Central memory CD8-positive, alpha-beta T cell (primary cell): ENCODE measurements at places on chromosomes 6 and 20.

DNA sequence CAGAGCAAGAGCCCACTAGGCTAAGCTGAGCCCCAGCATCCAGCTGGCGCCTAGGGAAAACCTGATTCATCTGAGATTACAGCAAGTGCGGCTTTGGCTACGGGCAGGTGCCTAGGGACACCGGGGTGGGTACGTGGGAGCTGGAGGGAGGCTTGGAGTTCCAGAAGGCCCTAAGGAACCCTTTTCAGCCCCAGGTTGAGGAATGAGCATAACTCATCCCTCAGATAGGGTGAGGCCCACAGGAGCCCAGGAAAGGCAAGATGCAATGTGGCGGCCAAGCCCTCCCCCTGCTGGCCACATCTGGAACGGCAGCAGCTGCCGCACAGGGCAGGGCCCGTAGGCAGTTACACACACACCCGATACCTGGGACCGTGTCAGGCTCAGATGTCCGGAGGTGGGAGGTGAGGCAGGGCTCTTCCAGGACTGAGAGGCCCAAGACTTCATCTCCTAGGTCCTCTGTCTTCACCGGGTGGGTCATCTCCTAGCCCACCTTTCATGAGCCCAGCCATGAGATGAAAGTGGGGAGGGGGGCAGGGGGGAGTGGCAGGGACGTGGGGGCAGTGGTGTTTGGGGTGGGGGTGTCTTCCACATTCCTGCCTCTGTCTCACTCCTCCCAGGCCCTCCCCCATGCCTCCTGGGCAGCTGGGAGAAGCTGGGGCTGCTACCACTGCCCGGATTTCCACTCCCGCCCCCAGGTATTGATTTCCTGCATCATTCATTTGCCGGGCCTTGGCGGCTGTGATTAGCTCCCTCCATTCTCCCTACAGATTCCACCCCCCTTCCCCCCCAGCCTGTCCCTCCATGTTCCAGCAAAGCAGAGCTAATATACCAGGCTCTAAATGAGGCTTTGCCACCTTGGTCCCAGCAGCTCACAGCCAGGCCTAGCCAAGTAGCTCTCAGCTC, 5.5 kb downstream of the MDGA1 start:
- H3K27ac ChIP-seq = no peak overlapping the region
- peaks cover 10% of the 10 kb centered on the region for H3K36me3 ChIP-seq
- DNase-seq = peak; percentile 77
- H3K4me1 ChIP-seq = peaks cover 28% of the 10 kb centered on the region
- no peak overlapping the region for H3K4me3 ChIP-seq

- H3K4me3 ChIP-seq = no peak overlapping the region
- H3K27me3 ChIP-seq = peaks cover 40% of the 10 kb centered on the region
- no peak overlapping the region for H3K27ac ChIP-seq
- no peaks in the 10 kb centered on the region for H3K36me3 ChIP-seq
- DNase-seq = no peak
- H3K4me1 ChIP-seq = no peaks in the 10 kb centered on the region
These were observed 238.4 kb downstream of the LY86 start for GRCh38 chr6:6826961-6827360.

DNA sequence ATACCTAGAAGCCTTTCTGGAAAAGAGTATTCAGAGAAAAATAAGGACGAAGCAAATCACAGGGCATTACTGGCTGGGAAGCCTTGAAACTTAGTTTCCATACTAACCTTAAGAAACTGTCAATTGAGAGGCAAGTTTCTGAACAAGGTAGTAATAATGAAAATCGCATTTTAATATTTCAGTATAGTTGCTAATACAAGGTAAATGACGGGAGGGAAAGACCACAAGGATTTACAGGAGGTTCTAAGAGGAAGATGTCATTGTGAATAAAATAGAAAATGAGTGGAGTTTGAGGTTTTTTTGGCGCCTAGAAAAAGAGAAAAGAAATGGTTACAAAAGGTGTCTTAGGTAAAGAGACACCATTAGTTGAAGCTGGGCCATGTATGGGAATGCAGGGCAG, 53.9 kb upstream of the AIG1 start:
- H3K36me3 ChIP-seq = peaks cover 2% of the 10 kb centered on the region
- no peaks in the 10 kb centered on the region for H3K4me1 ChIP-seq
- peaks cover 9% of the 10 kb centered on the region for H3K27me3 ChIP-seq
- H3K27ac ChIP-seq = no peak overlapping the region
- no peak overlapping the region for H3K4me3 ChIP-seq

DNA sequence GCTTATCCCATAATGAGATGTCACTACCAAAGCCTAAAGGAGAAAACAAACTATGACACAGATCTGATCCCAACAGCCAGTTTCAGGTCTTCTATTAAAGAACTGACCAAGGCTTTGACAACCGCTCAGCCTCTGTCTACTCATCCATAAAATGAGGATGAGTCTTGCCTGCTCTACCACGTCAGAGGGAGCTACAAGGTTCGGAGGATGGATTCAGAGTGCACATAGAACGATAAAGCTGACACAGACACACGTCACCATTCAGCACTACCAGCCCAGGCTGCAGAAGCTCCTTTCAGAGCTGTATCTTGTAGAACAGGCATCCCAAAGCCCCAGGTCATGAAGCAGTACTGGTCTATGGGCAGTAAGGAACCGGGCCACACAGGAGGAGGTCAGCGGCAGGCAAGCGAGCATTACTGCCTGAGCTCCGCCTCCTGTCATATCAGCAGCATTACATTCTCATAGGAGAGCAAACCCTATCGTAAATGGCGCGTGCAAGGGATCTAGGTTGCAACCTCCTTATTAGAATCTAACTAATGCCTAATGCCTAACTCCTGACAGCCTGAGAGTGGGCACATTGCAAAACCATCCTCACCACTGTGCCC, 25.1 kb downstream of the KIF16B start:
- H3K36me3 ChIP-seq = peaks cover 2% of the 10 kb centered on the region
- DNase-seq = no peak
- no peak overlapping the region for H3K4me3 ChIP-seq
- peaks cover 6% of the 10 kb centered on the region for H3K4me1 ChIP-seq

DNA sequence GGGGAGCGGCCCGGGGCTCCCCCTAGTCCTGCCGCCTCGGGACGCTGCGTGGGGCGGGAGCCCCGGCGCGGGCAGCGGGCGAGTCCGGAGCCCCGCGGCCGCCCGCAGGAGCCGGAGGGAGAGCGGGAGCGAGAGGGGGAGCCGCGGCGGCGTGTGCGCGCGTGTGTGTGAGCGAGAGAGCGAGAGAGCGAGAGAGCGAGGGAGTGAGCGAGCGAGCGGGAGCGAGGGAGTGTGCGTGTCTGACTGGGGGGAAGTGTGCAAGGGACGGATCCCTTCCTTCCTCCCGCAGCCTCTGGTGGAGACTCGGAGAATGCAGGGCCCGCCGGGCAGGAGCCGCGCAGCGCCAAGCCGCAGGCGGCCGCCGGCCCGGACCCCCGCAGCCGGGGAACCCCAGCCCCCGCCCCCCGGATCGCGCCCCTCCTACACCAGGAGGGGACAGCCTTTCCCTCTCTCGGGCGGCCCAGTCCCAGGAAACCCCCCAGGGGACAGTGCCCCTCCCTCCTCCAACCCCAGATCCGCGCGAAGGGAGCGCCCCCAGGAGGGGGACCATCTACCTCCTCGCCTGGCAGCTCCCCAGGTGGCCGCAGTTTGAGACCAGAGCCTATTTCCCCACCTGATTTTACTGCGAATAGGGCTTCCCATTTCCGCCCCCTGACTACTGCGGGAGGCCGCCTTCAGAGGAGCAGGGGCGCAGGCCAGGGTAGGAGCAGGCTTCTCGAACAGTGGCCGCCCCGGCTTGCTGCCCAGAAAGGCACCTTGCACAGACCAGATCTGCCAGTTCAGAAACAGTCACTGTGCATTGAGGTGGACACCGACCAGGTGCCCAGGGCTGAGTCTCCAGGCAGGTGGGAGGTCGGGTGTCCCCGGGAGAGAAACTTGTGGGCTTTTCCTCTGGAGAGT, at the start of gene CDH22:
TSS of gene CDH22 (minus strand) at position 241 of the 900 bp plus-strand sequence. CDS start 57,204 bp downstream, outside the sequence.
- peaks cover 13% of the 10 kb centered on the region for H3K4me1 ChIP-seq
- peaks cover 2% of the 10 kb centered on the region for H3K36me3 ChIP-seq
- H3K27ac ChIP-seq = no peak within 1 kb of the TSS
- no peak for DNase-seq
- peak within 1 kb of the TSS; percentile 55 for H3K4me3 ChIP-seq

DNA sequence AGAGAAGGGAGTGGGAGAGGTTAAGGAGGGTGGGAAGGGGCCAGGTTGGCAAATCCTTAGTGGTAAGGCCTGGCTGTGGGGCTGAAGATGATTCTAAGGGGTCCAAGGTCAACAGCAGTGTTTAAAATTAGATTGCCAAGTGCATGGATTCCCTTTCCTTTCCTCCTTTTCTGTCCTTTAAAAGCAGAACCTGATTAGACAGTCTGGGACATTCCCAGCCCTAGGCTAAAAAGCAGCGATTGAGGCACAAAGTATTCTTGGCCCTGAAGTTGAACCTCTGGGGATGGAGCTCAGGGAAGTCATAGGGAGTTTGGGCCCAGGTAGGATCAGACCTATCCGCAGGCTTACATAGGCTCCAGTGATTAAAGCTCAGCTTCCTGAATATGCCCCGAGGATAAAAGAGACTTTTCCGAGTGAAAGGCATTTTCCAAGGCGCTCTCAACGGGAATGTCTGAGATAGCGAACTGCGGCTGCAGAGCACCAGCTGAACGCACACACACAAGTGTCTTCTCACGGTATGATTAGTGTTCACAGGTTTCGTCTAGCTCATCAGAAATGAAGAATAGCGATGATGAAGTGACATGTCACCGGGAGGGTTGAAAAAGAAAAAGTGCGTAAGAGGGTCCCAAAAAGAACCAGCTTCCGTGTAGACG, 787 bp upstream of the CARMIL1 start:
- H3K4me1 ChIP-seq = peaks cover 36% of the 10 kb centered on the region
- H3K27me3 ChIP-seq = peaks cover 16% of the 10 kb centered on the region
- DNase-seq = no peak
- H3K36me3 ChIP-seq = peaks cover 8% of the 10 kb centered on the region
- H3K27ac ChIP-seq = peak overlapping the region; percentile 19

GRCh38 chr6:34696189-34696738, 303 bp downstream of the ILRUN start:
- peak overlapping the region; percentile 95 for H3K4me3 ChIP-seq
- H3K36me3 ChIP-seq = peaks cover 11% of the 10 kb centered on the region
- no peaks in the 10 kb centered on the region for H3K27me3 ChIP-seq

- H3K4me1 ChIP-seq = peaks cover 8% of the 10 kb centered on the region
- no peak overlapping the region for H3K4me3 ChIP-seq
- no peak overlapping the region for H3K27ac ChIP-seq
These were observed 110.1 kb downstream of the NRN1 start for GRCh38 chr6:5896476-5897200.

DNA sequence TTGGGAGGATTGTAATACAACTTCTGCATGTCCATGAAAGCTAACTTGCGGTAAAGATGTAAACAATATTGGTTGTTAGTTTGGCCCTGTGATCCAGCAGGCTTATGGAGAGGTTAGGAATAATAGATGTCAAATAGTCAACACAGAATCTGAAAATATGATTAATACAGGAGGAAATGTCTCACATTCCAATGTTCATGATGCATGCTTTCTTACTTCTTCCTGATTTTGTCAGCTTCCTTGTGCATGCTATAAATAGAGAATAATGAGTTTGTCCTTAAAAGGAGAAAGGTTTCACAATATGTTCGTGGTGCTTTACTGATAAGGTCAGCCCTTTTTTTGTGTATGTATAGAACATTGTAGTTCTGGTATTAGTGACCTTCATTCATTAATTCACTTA, 136.7 kb downstream of the MMUT start:
- H3K27ac ChIP-seq = no peak overlapping the region
- H3K4me1 ChIP-seq = no peaks in the 10 kb centered on the region
- no peaks in the 10 kb centered on the region for H3K27me3 ChIP-seq
- no peaks in the 10 kb centered on the region for H3K36me3 ChIP-seq
- no peak overlapping the region for H3K4me3 ChIP-seq
- DNase-seq = no peak

DNA sequence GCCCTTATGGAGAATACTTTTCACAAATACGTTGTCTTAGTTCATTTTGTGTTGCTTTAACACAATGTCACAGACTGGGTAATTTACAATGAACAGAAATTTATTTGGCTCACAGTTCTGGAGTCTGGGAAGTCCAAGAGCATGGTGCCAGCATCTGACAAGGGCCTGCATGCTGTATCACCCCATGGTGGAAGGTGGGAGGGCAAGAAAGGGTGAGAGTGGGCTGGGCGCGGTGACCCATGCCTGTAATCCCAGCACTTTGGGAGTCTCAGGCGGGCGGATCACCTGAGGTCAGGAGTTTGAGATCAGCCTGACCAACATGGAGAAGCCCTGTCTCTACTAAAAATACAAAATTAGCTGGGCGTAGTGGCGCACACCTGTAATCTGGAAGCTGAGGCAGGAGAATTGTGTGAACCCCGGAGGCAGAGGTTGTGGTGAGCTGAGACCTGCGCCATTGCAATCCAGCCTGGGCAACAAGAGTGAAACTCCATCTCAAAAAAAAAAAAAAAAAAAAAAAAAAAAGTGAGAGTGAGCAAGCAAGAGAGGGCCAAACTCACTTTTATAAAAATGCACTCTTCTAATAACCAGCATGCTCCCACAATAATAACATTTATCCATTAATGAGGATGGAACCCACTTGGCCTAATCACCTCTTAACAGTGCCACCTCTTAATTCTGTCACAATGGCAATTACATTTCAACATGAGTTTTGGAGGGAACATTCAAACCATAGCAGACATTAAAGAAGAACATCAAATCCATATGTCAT, 36.1 kb downstream of the NCOA7 start:
- DNase-seq = no peak
- H3K27ac ChIP-seq = peak overlapping the region; percentile 34
- H3K4me3 ChIP-seq = no peak overlapping the region
- H3K27me3 ChIP-seq = no peaks in the 10 kb centered on the region
- H3K36me3 ChIP-seq = peaks cover 3% of the 10 kb centered on the region
- H3K4me1 ChIP-seq = peaks cover 42% of the 10 kb centered on the region

DNA sequence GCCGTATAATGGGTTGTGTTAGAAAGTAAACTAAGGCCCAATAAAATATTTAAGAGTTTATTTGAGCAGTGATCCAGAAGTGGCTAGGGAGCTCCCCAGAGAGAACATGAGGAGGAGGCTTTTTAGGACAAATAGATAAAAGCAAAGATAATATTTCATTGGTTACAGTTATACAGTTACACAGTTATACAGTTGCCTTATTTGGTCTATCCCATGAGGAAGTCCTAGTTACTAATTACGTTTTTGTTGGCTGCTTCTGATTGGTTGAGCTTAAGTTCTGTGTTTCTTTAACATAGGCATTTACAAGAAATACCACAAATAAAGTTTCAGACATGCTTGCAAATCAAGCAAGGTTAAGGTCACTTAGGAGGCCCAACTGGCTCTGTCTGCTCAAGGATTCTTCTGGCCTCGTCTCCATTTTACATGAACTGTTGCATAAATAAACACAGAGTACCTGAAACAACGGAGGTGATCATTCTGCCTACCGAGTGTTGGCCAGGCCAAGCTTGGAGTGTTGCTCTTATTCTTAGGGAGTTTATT, 7.0 kb downstream of the UBD start:
- H3K27ac ChIP-seq = no peak overlapping the region
- DNase-seq = no peak
- peaks cover 1% of the 10 kb centered on the region for H3K36me3 ChIP-seq
- peaks cover 14% of the 10 kb centered on the region for H3K4me1 ChIP-seq

DNA sequence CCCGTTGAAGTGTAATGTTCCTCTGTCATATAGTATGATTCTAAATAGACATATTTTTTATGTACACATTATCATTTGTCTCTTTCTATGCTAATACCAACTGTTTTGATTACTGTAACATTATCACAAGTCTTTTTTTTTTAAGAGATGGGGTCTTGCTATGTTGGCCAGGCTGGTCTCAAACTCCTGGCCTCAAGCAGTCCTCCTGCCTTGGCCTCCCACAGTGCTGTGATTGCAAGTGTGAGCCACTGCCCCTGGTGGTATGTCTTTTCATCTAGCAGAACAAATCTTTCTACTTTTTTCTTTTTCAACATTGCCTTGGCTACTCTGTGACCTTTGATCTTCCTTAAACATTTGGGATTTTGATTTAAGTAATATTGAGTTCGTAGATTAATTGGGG, 57.7 kb downstream of the SLX4IP start:
- H3K4me3 ChIP-seq = no peak overlapping the region
- no peak for DNase-seq
- peaks cover 41% of the 10 kb centered on the region for H3K4me1 ChIP-seq
- no peak overlapping the region for H3K27ac ChIP-seq
- H3K36me3 ChIP-seq = no peaks in the 10 kb centered on the region
- no peaks in the 10 kb centered on the region for H3K27me3 ChIP-seq
